Umbilical cord (tissue), 2 donors: ENCODE measurements at places on chromosomes 2 and 18. TPM values are rescaled to one million over a fixed set of nuclear protein-coding genes. Genes with fewer than 3 reads are reported as not detected.

KLHL29 gene
- total RNA-seq = 2.6 TPM

FAM124B gene
- total RNA-seq = 10.1 TPM

SMAD7 gene
- total RNA-seq = 54.4 TPM

NEU4 gene
- total RNA-seq = 0.72 TPM

ANO7 gene
- 6.5 TPM for total RNA-seq

DNA sequence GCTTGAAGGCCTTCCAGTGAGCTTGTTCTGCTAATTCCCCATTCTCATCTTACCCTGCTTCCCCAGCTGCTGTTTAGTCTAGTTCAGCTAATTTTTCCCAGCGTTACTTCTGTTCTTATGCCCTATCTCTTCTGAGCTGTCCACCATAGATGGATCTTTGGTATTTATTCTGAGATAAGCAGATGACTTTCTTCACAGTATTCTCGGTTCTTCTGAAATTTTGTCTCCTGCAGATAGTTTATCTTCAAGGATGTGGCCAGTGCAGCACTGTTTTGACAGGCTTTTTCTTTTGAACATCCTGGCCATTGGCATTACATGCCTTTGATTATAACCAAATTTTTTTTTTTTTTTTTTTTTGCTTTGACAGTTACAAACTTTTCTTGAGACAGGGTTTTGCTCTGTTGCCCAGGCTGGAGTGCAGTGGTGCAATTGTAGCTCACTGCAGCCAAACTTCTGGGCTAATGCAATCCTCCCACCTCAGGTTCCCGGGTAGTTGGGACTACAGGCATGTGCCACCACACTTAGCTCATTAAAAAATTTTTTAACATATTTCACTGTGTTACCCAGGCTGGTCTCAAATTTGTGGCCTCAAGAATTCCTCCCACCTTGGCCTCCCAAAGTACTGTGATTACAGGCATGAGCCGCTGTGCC is 134.2 kb downstream of the WDSUB1 start:
- no peak for DNase-seq

DNA sequence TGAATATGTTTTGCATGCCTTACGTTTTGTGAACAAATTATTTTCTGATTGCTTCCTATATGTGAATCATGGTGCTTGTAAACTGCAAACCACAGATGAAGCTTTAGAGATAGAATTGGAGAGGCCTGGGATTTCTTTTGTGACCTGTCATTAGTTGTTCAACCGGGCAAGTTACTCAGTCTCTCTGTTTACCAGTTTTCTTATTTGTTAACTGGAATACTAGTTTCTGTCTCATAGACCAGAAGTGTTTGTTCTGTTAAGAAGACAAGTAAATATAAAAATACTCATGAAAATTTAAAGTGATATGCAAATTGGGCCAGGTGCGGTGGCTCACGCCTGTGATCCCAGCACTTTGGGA is 27.3 kb downstream of the DGKD start:
- DNase-seq = no peak

- no peak for DNase-seq
Observed at GRCh38 chr2:180979749-180980105, 678 bp upstream of the UBE2E3 start.

DNA sequence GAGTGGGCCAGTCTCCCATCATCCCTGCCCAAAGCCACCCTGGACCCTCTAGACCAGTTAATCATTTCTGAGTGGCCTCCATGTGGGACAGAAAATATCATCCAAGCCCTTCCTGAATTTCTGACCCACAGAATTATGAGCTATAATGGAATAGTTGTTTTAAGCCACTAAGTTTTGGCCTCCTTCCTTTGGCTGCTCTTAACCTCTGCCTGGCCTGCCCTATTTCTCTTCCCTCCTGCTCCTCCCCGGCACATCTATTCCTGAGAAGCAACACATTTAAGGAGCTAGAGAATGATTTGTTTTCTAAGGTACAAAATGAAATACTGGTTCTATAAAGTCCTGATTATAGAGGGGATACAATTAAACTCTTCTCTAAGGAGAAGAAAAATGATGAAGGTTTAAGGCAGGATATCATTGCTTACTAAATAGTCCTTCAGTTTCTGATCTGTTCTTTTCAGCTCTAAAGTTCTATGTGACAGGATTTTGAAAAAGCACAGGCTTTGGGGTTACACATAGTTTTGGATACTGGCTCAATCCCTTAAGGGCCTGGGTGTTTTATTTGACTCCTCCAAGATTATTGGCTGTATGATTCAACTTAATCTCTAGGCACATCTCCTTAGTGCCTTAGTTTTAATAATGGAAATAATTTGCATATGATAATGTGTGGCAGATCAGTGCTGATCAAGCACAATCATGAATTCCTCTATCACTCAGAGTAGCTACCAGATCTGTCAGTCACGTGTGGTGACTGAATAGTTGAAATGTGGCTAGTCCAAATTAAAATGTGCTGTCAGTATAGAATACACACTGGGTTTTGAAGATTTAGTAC is 240.3 kb downstream of the VAPA start:
- DNase-seq = peak; percentile 87

GRCh38 chr2:62297624-62298010 is 101.7 kb downstream of the B3GNT2 start:
- DNase-seq = no peak
